ENCODE measurements at places on chromosomes 1 and 21.

- H3K4me3 ChIP-seq, result no peak overlapping the region
- H3K36me3 ChIP-seq, result no peaks in the 10 kb centered on the region
- no peak overlapping the region for H3K27ac ChIP-seq
- DNase-seq, result peak; percentile 73
- peaks cover 18% of the 10 kb centered on the region for H3K4me1 ChIP-seq
- H3K27me3 ChIP-seq, result peaks cover 73% of the 10 kb centered on the region
These were observed 15.2 kb downstream of the BCAN start for GRCh38 chr1:156656806-156657740.

GRCh38 chr1:31981456-31981839 is 32.2 kb upstream of the KHDRBS1 start:
- no peaks in the 10 kb centered on the region for H3K27me3 ChIP-seq
- no peak overlapping the region for H3K4me3 ChIP-seq
- no peaks in the 10 kb centered on the region for H3K4me1 ChIP-seq
- no peak overlapping the region for H3K27ac ChIP-seq

GRCh38 chr1:243364330-243364729 is 108.5 kb downstream of the SDCCAG8 start:
- peaks cover 4% of the 10 kb centered on the region for H3K4me1 ChIP-seq
- H3K36me3 ChIP-seq, result peaks cover 6% of the 10 kb centered on the region
- H3K4me3 ChIP-seq, result no peak overlapping the region
- no peak for DNase-seq
- no peak overlapping the region for H3K27ac ChIP-seq
- no peaks in the 10 kb centered on the region for H3K27me3 ChIP-seq

- no peaks in the 10 kb centered on the region for H3K27me3 ChIP-seq
- peaks cover 5% of the 10 kb centered on the region for H3K36me3 ChIP-seq
- DNase-seq, result no peak
- peak overlapping the region; percentile 84 for H3K27ac ChIP-seq
These were observed 36.6 kb downstream of the GPR3 start for GRCh38 chr1:27429029-27429425.

GRCh38 chr21:38858026-38858811 is 52.5 kb downstream of the ETS2 start:
- no peak overlapping the region for H3K4me3 ChIP-seq
- no peaks in the 10 kb centered on the region for H3K36me3 ChIP-seq
- H3K4me1 ChIP-seq, result peaks cover 13% of the 10 kb centered on the region
- no peak overlapping the region for H3K27ac ChIP-seq
- no peak for DNase-seq
- peaks cover 3% of the 10 kb centered on the region for H3K27me3 ChIP-seq

GRCh38 chr1:85911742-85912141 is 203.5 kb upstream of the ZNHIT6 start:
- H3K27ac ChIP-seq, result no peak overlapping the region
- no peaks in the 10 kb centered on the region for H3K4me1 ChIP-seq
- no peaks in the 10 kb centered on the region for H3K27me3 ChIP-seq
- H3K36me3 ChIP-seq, result no peaks in the 10 kb centered on the region
- DNase-seq, result no peak
- no peak overlapping the region for H3K4me3 ChIP-seq
